ENCODE measurements at places on chromosomes 12 and 14. TPM values are rescaled to one million over a fixed set of nuclear protein-coding genes. Genes with fewer than 3 reads are reported as not detected.
A peak's percentile ranks its signal among the peaks of the same experiment; 100 is the strongest.

DNA sequence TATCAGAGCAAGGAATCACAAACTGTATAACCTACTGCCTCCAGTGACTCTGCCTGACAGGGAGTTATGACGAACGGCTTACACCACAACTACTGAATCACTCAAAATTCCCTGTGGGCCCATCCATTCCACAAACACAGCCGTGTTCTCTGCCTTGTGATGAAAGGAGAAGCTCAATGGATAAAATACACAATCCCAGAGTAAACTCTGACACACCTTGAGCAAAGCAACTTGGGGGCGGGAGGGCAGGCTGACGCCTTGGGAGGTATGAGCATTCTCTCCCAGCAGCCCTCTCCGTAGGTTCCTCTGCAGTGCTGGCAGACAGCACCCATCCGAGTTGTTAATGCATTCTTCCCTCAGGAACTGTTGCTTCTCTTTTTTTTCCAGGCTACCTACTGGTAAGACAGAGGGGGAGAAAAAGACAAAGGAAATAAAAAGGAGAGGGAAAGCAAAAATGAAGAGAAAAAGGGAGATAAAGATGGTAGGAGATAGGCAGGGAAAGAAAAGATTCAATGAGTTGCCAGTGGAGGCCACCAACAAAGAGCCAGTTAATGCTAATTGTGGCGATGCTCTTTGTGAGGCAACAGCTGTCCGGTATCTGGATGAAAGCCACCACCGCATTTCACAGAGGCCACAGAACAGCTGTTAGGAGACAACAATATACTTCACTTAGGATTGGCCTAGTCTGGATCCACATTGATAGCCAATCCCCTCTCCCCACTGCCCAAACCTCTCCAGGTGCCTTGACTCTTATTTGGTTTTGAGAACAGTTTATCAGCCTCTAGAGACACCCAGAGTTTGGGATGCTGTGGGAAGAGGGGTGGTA lies 4.7 kb upstream of the DIO2 start:
- no peak for DNase-seq

ENDOU gene
- not detected for total RNA-seq

LALBA gene
- not detected for total RNA-seq

- no peak for DNase-seq
Observed at GRCh38 chr12:96189781-96190180, 4.4 kb upstream of the ELK3 start.

DNA sequence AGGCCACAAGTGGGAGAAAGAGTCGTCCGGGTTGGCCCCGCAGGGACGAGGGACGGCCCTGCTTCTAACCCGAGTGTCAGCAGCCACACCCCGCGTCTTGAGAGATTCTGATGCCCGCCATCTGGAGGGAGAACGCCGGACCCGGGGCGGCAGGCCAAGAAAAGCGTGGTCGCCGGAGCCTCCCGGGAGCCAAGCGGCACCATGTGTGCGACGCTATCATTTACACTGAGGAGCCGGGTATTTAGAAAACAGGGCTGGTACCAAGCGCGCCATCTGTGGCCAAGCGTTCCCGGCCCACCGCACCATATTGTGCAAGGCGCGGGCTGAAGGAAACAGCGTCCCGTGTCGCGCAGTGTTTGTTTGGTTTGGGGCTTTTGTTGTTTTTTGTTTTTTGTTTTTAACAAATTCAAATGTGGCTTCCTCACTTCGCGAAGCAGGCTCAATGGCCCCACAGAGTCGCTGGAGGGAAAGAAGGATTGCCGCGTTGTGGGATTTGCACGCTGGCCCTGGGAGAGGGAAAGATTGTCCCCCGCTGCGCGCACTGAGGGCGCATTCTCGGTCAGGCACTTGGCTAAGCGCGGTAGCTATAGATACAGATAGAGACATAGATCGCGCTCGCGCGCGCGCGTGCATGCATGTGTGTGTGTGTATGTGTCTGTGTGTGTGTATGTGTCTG lies 153.8 kb downstream of the BCL11B start:
- no peak for DNase-seq

- no peak for DNase-seq
Observed at GRCh38 chr12:132940071-132940719, 15.9 kb downstream of the ZNF605 start.

CMA1 gene
- not detected for total RNA-seq

FGD6 gene
- 3.7 TPM for total RNA-seq

CPM gene
- not detected for total RNA-seq

DNA sequence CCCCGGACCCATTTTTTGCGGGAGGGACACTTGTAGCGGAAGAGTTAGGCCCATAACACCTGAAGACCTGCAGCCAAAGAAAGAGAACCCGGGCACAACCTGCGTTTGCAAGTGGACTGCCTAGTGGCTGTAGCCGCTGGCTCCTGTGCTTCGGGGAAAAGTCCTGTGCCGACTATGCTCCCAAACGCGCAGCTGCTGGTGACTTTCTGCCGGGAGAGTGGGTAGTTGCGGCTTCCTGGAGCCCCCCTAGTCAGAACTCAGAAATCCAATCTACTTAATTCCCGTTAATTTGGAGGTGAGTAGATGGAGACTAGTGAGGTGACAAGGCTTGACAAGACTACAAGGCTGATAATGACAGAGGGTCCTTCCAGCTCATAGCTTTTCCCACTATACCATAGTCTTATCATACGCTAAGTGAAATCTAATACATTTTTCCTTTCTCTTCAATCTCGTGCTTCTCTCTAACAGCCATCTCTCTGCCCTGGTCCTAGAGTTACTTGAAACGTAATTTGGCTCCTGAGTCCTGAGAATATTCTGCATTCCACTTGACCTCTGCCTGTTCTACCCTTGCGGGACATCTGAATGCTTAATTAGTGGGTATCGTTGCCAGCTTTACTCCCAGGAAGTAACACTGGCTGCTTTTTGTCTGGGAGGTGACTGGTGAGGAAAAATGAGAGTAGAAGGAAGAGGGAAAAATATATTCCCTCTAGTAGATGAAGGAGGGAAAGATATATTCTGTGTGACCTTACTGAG lies 556 bp downstream of the MTHFD1 start:
- DNase-seq: peak; percentile 51

BCL2L14 gene
- 2.3 TPM for total RNA-seq

DNA sequence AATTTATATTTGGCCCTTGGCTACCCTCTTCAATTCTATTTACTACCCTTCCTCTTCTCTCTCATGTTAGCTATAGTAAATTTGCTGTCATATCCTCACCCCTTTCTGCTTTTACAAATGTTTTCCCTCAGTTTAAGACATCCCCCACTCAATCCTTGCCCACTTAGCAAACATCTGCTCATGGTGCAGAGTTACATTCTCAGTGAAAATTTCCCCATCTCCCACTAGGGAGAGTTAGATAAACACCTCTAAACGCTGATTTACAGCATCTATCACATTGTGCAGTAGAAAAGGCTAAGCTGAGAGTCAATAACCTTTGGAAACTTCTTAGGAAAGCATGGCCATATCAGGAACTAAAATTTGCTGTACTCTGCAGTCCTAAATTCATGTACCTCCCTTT lies 69.0 kb downstream of the DENND5B start:
- no peak for DNase-seq

- DNase-seq: no peak
Observed at GRCh38 chr12:58701536-58701935, 218.8 kb downstream of the LRIG3 start.

GRCh38 chr14:85687456-85687855 lies 157.5 kb downstream of the FLRT2 start:
- DNase-seq: no peak

DNA sequence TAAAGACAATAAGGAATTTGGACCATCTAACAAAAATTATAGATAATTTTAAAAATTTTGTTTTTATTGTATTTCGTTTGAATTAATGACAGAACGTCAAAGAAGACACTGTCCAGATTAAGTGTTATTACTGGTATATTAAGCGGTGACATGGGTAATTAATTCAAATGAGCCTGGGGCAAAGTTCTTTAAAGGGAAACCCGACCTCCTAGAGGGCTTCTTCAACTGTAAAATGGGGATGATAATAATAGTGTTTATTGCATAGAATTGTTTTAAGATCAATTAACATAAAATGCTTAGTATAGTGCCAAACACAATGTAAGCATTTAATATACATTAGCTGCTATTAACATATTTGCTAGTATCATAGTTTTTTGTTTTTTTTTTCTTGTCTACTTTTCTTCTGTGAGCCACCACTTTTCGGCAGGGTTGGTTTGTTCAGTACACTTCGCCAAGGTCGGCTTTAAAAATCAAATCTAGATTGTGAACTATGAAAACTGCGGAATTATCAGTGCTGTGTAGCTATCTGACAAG lies 514 bp upstream of the LARP4 start:
- DNase-seq: no peak

DNA sequence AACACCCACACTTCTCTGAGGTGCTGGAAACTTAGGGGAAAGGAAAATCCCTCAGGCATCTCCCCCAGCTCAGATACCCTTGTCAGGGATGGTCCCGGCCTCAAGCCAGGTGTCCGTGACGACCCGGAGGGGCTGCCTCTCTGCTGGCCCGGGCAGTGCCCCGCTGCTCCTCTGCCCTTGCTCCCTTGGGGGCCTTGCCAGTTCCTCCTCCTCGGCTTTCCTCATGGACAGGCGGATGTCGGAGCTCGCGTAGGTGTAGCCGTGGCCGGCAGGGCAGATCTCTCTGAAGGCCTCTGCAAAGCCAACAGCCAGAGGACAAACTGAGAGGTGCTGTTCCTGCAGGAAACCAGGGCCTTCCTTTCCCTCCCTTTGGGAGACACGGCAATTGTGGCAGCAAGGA lies 34.8 kb downstream of the ISCA2 start:
- DNase-seq: no peak

DNA sequence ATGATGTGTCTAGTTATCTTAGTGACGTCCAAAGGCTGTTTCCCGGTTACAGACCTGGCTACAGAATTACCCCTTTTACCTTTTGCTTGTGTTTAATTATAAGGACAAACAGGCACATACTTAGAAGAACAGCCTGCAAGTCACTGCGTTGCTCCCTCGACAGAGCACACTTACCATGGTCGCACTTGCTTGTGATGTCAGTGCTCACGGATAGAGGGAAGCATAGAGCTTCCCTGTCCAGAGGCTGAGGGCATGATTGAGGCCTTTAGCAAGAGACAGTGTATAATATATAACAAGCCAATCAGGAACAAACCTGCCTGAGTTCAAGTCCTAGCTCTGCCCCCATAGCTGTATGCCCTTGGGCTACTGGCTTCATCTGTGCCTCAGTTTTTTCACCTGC lies 73.2 kb upstream of the SCN8A start:
- peak; percentile 19 for DNase-seq

OTOGL gene
- total RNA-seq: 0.18 TPM

ASB2 gene
- total RNA-seq: 0.05 TPM

- no peak for DNase-seq
Observed at GRCh38 chr14:91814317-91814716, 53.0 kb downstream of the TC2N start.

GRCh38 chr12:92654929-92655328 lies 47.9 kb upstream of the PLEKHG7 start:
- DNase-seq: no peak

SLC39A2 gene
- total RNA-seq: not detected

CCDC88C gene
- total RNA-seq: 41.7 TPM

NCOR2 gene
- 93.6 TPM for total RNA-seq

- no peak for DNase-seq
Observed at GRCh38 chr12:96131230-96131788, 62.9 kb upstream of the ELK3 start.

WBP11 gene
- total RNA-seq: 28.8 TPM

GRCh38 chr14:61608245-61609165 lies 86.8 kb upstream of the HIF1A start:
- DNase-seq: no peak

GRCh38 chr12:52573743-52574142 lies at the start of gene KRT74:
Gene KRT74, minus strand, starts transcription at chr12:52573843. Its CDS starts 66 bp downstream, at chr12:52573777.
- no peak for DNase-seq

- DNase-seq: no peak
Observed at GRCh38 chr12:100955139-100955538, 160.6 kb downstream of the ANO4 start.

DNA sequence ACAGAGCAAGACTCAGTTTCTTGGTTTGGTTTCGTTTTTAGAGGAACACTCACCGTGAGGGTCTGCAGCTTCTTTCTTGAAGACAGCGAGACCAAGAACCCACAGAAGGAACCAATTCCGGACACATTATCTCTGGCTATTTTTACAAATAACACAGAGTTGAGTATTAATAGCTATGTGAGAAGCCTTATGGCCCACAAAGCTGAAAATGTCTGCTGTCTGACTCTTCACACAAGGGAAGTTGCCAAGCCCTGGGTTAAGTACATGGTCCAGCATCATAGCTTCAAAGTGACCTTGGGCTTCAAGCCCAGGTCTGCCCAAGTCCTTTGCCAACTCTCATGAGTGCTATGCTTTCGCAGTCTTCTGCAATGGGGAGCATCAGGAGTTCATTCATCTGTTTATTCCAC lies 2.6 kb upstream of the LGMN start:
- DNase-seq: no peak

DNA sequence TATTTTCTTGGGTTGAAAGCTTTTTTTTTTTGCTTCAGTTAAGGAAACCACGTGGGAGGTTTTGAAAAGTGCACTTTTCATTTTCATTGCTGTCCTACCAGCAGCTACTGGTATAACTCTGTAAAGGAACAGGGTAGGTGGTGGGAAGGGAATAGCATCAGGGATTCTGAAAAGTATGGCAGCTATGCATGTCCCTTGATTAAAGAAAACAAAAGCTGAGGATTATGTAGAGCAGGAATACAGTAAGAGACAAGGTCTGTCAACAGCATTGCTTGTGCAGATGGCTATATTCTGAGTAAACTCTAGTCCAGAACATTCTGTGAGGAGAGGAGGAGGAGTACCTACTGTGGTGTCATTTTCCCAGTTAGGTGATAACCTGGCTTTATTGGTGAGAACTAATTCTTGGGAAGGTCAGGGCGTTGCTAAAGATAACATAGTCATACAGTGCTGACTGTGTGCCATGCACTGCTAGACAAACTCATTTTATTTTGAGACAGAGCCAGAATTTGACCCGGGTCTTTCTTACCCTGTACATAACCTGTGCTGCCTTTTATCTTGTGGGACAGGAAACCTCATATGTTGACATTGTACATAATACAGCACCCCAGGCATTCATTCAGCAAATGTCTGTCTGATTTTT lies 80.3 kb upstream of the TRAF3 start:
- DNase-seq: no peak

- no peak for DNase-seq
Observed at GRCh38 chr14:97010491-97011160, 213.4 kb downstream of the VRK1 start.

SLC2A13 gene
- 3.5 TPM for total RNA-seq

- no peak for DNase-seq
Observed at GRCh38 chr12:74985293-74985985, 224.2 kb downstream of the KCNC2 start.

- DNase-seq: no peak
Observed at GRCh38 chr12:62191491-62192179, 68.6 kb upstream of the USP15 start.

GRCh38 chr14:87960013-87960787 lies 32.8 kb downstream of the GALC start:
- DNase-seq: no peak

STON2 gene
- total RNA-seq: 1.6 TPM

- no peak for DNase-seq
Observed at GRCh38 chr14:79564371-79564770, 646.9 kb downstream of the DIO2 start.

All from HT-29 (cell line).